ENCODE measurements at places on chromosomes 2 and 18.

- DNase-seq, result no peak
Measured at GRCh38 chr2:105697781-105698449, 46.8 kb upstream of the NCK2 start.

DNA sequence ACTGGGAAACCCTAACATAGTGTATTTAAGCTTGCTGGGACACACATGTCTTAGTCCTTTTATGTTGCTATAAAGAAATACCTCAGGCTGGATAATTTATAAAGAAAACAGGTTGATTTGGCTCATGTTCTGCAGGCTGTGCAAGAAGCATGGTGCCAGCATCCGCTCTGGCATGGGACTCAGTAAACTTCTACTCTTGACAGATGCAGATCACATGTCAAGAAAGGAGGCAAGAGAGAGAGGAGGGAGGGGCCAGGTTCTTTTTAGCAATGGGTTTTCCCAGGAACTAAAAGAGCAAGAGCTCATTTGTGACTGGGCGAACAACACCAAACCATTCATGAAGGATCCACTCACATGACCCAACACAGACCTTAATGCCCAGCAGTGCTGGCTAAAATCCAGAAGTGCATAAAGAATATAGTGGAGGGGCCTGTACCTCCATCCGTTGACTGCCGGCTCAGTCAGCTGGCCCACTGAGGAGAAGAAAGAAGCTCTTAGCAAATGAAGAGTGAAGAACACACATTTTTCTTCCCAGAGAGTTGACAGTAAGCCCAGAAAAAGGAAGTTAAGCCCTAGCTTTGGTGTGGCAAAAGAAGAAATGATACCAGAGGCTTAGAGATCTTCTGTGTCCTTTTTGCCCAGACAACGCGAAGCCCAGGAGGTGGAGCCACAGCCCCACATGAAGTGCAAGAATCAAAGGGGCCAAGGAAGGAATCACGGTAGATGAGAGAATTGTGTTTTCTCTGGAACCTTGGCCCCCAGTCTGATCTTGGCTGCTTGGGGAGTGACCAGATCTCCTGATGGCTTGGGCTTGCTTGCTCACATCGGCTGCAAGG lies 183.5 kb upstream of the FAM98A start:
- DNase-seq, result peak; percentile 36

DNA sequence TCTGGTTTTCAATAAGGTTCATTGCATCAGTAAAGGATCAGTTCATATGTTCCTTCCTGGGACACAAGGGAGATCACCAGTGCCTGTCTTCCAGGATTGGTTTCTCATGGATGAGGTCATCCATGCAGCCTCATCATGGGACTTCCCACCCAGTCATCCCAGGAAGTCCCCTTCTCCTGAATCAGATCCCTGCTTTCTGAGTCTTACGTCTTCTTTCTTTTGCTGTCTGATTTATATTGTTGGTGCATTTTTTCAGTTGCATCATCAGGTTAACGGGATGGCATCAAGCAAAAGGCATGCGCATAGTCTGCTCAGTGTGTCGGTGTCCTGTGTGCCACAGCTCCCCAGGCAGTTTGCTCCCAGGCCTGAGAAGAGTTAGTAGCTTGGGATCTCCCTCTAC lies 105.9 kb downstream of the SOX11 start:
- DNase-seq, result no peak

DNA sequence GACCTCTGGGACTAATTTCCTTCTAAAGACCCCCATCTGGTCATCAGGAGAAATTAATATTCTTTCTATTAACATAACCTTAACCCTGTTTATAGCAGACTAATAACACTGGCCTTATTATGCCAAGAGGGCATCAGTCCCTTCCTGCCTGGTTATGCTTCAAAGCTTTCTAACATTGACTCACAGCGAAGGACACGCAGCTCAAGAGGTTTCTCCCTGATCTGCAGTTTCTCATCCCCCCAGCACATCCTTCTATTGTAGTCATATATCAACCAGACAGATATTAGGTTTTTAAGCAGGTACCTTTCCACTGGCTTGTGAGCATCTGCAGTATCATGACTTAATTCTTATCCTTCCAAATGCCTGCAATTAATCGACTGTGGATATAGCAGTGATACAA lies 100.0 kb upstream of the CXCR4 start:
- no peak for DNase-seq

DNA sequence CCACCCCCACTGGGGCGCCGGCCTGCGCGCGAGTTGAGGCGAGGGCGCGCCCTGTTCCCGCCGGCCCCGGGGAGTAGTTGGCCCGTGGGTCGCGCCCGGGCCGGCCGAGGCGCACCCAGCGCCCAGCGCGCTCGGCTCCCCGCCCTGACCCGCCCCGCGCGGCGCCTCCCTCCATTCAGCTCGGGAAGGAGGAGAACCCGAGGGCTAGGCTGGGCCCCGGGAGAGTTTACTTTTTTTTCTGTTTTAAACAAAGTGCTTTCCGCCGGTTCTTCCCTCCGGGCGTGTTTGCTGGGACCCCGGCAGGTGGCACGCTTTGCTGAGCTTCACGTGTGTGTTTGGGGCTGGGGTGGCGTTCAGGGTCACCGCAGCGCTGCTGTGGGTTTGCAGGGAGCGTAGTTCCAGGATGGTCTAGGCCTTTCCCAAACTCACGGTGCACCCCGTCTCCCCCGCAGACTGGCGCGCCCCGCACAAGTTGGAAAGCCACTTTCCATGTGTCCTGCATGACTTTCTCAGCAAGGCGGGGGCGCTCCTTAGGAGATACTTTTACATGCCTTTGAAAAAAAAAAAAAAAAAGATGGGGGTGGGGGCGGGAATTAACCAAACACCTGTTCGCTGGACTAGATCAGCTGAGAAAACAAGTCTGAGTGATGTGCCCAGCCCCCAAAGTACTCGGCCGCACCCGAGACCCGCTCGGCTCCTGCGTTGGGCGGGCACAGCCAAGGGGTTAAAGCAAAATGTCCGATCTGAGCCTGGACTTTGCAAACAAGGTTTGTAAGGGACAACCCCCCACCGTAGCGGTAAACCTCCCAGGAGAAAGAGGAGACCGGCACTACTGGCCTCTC lies 825 bp downstream of the ITGA6 start:
- DNase-seq, result peak; percentile 56

All from prostate gland (tissue), 2 donors.